ENCODE measurements at places on chromosomes 1 and 21.

GRCh38 chr1:18635891-18636595 is 5.4 kb downstream of the PAX7 start:
- DNase-seq, result no peak

DNA sequence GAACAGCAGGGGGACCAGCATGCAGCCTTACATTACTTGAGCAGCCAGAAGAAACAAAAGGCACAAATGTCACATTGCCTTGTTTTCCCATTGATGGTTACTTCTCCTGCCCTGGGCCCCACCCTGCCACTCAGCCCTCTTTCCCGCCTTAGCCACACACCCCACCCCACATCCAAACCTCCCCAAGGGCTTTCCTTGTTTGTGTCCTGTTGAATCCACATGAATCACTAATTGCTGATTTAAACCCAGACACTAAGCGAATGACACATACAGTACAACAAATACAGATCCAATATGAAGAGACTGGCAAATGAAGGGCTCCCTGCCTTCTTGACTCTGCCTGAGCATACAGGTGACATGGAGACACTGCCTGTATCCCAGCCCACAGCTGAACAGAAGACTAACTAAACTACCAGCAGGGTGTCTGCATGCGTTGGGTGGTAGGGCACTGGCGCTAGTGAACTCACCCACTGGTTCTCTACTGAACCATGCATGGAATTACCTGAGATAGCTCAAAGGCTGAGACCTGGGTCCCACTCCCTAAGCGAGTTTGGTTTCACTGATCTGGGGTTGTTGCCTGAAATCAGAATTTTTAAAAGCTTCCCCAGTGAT is 3.1 kb downstream of the IGSF3 start:
- DNase-seq, result no peak

DNA sequence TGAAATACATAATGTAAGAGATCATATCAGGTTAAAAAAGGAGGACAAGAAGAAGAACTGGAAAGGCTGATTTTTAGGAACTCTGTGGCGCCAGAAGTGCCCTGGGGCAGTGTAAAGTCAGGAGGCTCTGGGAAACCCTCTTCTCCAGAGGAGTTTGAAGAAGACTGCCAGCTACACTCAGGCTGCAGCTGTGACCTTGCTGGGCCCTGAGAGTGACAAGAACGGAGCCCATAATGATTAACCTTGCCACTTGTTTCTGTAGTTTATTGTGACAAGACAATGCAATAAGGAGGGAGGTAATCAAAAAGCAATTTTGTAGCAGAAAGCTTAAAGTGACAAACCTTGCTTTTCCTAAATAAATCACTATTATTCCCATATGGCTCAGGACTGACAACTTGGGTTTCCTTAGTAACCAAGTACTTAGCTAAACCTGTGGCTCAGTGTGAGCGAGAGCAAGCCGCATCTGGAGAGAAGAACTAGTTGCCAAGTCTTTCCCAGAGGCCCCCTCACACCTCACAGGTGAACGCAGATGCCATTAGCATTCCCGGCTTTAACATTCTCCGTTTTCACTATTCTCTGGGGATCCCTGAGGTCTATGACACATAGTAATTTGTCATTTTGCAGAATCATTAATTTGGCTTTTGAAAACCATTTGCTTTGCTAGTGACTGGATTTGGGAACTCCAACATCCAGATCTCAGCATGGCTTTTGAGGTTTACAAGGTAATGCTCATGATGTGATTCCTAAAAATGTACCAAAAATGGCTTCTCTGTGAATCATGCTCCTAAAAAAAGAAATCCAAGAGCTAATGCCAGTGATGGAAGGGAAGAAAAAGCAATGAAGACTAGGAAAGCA is 115.9 kb downstream of the OMA1 start:
- DNase-seq, result no peak

DNA sequence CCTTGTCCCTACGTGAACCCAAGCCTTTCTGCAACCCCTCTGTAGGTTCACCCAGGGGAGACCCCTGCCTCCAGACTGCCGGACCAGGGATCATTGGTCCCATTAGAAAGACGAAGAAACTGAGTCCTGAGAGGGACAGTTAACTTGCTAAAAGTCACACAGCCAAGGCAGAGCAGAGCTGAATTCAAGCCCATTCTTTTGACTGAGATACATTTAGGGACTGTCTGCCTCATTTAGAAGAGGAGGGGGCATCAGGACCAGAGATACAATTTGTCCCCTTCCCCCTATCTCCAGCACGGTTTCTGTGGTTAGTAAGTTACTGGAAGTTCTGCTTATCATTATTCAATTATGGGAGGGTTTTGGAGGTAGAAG is 19.1 kb downstream of the KCNQ4 start:
- no peak for DNase-seq

DNA sequence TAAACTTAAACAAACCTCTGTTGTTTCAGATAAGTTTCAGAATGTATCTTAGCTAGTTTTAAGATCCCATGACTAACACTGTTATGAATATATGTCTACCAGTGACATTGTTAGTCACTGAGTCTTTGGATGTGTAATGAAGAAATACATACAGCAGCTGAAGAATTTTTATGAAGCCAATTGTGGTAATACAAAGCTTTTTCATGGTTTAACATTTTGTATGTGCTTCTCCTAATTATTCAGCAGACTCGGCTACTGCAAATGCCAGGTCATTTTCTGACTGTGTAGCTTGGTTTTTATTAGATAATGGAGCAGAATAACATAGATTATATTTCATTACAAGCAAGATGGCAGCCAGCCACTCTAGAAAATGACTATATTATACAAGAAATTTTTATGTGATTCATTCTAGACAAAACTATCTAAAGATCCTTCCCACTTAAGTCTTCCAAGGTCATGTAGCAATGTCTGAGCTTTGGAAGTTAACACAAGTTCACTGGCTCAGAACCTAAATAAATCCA is 147.8 kb downstream of the TNFSF18 start:
- DNase-seq, result no peak

DNA sequence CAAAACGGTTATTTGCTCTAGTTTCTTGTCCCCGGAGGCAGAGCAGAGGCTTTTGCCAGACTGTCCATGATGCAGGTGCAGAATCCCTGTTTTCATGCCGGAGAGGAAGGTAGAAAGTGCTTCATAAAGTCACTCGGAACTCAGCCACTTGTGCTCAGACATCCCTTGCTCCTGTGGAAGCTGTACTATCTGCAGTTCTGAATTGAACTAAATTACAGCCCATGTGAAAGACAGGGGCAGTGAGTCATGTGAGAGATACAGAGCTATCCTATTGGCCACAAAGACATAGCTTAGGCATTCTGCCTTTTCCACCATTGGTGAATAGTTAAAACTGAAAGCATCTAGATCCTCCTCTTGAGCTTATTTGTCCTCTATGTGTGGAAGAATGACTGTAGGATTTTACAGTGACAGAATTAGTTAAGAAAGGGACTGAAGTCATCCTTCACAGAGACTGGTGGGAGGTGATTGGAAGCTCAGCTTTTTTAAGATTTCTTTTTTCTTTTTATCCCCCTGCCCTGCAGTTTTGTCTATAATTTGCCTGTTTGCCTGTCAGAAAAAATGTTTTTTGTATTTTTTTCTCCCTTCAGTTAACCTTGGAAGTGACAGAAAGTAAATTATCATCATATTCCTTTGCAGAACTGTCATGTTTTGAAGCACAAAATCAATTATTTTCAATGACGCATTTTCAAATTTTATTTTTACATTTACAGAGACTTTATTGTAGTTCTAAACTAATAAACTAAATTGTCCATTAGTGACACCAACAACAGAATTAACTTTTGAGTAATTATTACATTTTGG is 298.6 kb downstream of the PTPRC start:
- DNase-seq, result peak; percentile 80

DNA sequence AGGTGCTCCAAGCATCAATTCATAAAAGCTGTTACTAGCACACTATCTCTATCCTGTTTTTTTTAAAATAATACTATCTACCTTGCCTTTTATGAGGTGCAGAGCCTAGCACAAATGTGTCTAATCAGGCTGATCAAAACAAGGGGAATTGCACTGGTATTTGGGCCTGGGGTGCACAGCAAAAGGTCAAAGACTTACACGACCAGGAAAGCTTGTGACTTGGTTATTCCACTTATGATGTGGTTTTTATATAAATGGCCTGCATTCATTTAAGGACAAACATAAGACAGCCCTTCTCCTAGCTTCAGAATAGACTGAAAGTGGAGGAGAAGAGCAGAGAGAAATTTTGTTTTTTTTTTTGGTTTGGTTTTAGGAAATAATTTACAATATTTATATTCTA is 98.4 kb upstream of the SGIP1 start:
- DNase-seq, result no peak

GRCh38 chr1:111789142-111789541 is 33.4 kb downstream of the DDX20 start:
- no peak for DNase-seq

DNA sequence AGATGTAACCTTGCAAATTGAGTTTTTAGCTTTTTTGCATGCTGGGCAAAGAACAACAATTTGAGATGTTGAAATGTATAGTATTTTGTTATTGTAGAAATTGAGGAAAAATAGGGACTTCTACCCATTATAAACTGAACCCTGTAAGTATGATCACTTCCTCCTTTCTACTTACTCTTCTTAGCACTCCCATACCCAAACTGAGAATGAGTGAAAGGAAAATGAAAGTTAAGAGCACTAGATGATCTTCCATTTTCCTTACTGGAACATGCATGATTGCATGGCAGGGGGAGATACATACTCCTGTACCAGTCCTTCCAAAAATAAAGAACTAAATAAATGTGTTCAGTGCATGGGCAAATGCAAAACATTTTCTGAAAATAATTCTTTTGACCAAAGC is 107.4 kb upstream of the KIAA1614 start:
- no peak for DNase-seq
